GM23248 (cell line): ENCODE measurements at places on chromosomes 3 and 15.

DNA sequence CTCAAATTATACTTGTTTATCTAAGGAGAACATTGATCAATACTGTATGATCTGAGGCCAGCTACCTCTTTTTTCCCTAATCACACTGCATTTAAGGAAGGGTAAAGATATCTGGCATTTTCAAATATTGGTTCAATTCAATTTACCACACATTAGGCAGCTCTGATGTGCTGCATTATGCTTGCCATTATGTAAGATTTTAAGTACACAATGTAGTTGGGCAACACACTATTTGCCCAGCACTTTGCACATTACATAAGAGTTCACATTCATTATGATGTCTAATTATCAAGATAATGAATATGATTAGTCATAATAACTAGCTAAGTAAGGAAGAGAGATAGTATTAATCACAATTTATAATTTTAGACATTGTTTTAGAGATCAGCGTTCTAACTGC, 196.3 kb downstream of the BCHE start:
- no peak for DNase-seq
- no peaks in the 10 kb centered on the region for H3K27me3 ChIP-seq
- H3K4me1 ChIP-seq, result peaks cover 12% of the 10 kb centered on the region
- no peak overlapping the region for H3K4me3 ChIP-seq

DNA sequence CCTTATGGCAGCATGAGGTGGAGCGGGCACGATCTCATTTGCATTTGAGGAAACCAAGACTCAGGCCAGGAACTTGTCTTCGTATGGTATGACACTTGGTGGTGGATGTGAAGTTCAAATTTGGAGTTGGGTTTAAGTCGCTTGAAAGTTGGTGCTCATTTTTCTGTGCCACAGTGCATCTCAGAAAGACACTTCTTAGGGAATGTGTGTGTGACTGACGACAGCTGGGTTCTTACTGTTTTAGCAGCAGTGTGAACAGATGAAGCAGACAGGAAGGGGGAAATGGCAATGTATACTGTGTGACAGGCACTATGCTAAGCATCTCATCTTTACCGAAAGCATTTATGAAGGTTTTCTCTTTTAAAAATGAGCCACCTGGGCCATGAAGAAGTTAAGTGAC, 75.4 kb downstream of the SEC22A start:
- H3K36me3 ChIP-seq, result no peaks in the 10 kb centered on the region
- H3K27me3 ChIP-seq, result no peaks in the 10 kb centered on the region
- no peak overlapping the region for H3K4me3 ChIP-seq
- peaks cover 18% of the 10 kb centered on the region for H3K4me1 ChIP-seq
- no peak for DNase-seq

- peak; percentile 97 for DNase-seq
- H3K4me1 ChIP-seq, result no peaks in the 10 kb centered on the region
- peak within 1 kb of the TSS; percentile 82 for H3K4me3 ChIP-seq
Measured at GRCh38 chr3:129428376-129429079, at the start of gene EFCAB12. EFCAB12 (minus strand) TSS chr3:129428636; CDS start chr3:129428488, 148 bp downstream.

DNA sequence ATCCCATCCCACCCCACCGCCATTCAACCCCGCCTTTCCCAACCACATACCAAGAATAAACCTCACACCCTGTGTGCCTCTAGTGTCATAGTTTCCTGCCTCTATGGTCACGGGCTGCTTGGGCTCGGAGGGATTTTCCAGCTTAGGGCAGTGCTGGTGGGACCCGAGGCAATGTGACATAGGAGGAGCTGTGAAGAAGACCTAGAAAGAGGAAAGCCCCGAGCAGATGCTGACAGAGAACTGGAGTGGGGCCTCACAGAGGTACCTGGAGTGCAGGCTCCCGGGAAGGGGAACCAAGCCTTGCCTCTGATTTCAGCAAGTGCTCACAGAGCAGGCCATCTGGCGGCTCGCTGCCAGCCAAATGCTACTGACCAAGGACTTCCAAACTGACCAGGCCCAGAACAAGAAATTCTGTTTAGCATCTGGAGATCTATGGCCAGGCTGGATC, 27.5 kb downstream of the BHLHE40 start:
- no peak for DNase-seq
- H3K27me3 ChIP-seq, result no peaks in the 10 kb centered on the region
- no peaks in the 10 kb centered on the region for H3K36me3 ChIP-seq
- H3K27ac ChIP-seq, result no peak overlapping the region
- no peak overlapping the region for H3K4me3 ChIP-seq
- peaks cover 12% of the 10 kb centered on the region; the same call in 1 of the 2 replicates for H3K4me1 ChIP-seq

DNA sequence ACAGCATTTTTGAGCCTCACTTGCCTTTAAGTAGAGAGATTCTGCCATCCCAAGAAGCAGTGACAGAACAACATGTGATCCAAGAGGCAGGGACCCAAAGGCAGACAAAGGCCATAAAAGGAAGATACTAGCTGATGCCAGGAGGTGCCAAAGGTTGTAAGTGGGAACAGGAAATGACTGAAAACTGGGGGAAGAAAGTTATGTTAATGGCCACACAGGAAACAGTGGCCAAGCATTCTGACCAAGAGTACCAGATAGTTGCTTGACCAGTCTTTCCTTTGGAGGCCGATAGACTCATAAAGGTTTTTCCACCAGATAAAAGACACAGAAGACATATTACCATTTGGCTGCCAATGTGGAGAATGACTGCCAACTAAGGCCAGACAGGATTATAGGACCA, 274.5 kb upstream of the PEX5L start:
- DNase-seq, result no peak
- no peak overlapping the region for H3K4me3 ChIP-seq
- H3K27me3 ChIP-seq, result no peaks in the 10 kb centered on the region
- no peak overlapping the region for H3K27ac ChIP-seq

DNA sequence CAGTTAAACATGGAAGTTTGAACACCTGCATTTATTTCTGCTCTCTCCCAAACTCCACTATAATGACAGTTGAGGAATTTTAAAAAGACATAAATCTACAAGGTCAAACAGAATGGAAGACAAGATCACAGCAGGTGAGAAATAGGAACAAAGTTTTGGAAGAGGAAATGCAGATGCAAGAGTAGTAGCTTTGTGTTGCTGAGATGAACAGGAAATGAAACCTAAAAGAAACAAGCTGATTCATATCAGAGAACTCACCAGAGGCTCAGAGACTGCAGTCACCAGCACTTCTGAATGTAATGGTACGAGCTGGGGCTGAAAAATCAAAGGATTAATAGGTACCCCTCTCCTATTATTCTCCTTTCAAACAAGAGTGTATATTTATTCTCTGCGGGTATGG, 459.9 kb downstream of the RAP2B start:
- H3K4me1 ChIP-seq, result no peaks in the 10 kb centered on the region
- no peaks in the 10 kb centered on the region for H3K36me3 ChIP-seq
- no peak overlapping the region for H3K4me3 ChIP-seq
- H3K27me3 ChIP-seq, result no peaks in the 10 kb centered on the region
- H3K27ac ChIP-seq, result no peak overlapping the region
- DNase-seq, result no peak

DNA sequence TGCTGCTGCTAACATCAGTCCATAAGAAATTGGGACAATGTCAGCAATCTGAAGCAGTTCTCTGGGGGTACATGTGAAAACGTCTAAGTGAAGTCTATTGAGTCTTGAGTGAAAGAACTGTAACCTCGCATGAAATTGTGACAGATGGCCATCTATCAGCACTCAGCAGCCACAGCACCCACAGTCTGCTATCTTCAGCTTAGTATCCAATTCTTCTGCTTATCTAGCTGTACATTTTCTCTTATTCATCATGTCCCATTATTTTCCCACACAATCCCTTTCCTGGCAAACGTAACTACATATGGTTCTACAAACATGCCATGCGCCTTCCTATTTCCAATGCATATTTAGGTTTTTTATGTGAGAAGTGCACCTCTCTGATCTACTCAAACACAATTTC, 629.7 kb downstream of the NTRK3 start:
- H3K4me3 ChIP-seq, result no peak overlapping the region
- H3K36me3 ChIP-seq, result no peaks in the 10 kb centered on the region
- no peaks in the 10 kb centered on the region for H3K4me1 ChIP-seq
- no peaks in the 10 kb centered on the region; the same call in 1 of the 2 replicates for H3K27me3 ChIP-seq

DNA sequence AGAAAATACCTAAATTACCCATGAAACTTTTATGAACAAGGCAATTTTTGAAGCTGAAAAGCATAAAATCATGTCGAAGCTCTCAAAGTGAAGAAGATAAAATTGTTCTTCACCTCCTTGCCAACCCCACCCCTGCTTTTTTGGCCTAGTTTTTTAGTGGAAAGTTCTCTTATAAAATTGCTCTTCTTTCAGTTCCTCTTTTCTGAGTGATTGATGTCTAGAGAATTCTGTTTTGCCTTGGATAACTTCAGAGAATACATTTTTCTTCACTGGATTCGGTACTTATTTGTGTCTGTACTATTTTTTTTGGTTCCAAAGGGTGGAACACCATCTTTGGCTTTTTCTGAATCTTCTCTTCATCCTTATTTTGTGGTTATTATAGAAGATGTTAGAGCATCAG, 25.0 kb upstream of the PYDC2 start:
- no peaks in the 10 kb centered on the region; the same call in none of the 2 replicates for H3K27me3 ChIP-seq
- H3K4me1 ChIP-seq, result no peaks in the 10 kb centered on the region
- no peaks in the 10 kb centered on the region for H3K36me3 ChIP-seq
- no peak overlapping the region for H3K27ac ChIP-seq

DNA sequence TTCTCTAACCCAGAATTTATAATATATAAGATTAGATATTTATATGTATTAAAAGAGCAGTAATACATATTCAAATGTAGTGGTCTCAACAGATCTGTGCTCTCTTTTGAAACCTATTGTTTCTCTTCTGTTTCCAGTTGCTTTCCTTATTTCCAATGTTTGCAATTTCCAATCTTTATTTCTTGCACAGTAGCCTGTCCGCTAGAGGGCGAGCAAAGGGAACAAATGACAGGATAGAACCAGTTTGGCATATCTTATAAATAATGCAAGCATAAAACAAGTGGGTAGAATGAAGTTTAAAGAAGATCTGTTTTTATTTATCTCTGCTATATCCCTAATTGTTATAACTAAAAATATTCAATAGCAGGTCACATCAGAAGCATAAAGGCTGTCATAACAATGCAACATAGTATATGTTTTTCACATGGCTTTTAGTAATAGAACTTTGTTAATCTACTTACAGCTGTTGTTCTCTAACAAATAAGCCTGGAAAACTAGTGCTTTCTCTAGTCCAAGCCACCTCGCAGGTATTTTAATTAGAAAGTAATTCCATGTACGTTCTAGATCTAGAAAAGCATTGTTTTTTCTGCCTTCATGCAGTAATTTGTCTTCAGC, 15.1 kb upstream of the TCAIM start:
- H3K27me3 ChIP-seq, result no peaks in the 10 kb centered on the region
- H3K4me3 ChIP-seq, result no peak overlapping the region
- no peak overlapping the region for H3K27ac ChIP-seq
- peak; percentile 80 for DNase-seq
- no peaks in the 10 kb centered on the region for H3K36me3 ChIP-seq
- H3K4me1 ChIP-seq, result no peaks in the 10 kb centered on the region

GRCh38 chr15:89346516-89347231, 12.1 kb upstream of the POLG start:
- no peak for DNase-seq
- H3K27ac ChIP-seq, result no peak overlapping the region
- H3K27me3 ChIP-seq, result peaks cover 45% of the 10 kb centered on the region
- H3K4me1 ChIP-seq, result no peaks in the 10 kb centered on the region
- no peaks in the 10 kb centered on the region for H3K36me3 ChIP-seq

GRCh38 chr3:8485141-8485870, 16.3 kb upstream of the LMCD1 start:
- no peaks in the 10 kb centered on the region for H3K27me3 ChIP-seq
- no peaks in the 10 kb centered on the region for H3K36me3 ChIP-seq
- no peak for DNase-seq
- peaks cover 41% of the 10 kb centered on the region for H3K4me1 ChIP-seq

DNA sequence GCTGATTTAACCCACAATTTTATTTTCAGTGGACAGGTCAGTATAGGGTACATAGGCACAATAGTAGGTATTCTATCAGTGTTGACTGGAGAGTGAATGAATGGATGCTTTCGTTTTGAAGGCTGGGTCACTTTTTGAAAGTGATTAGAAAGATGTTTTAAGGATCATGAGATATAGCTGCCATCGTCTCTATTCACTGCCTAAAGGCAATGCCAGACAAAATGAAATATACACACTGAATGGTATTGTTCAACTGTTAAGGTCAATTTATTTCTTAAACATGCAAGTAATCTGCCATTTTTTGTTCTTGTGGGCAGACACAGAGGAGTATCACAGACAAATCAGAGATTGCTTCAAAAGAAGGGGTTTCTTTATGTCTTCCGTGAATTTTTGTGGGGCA, 395.3 kb downstream of the VGLL3 start:
- no peak overlapping the region for H3K4me3 ChIP-seq
- H3K27me3 ChIP-seq, result no peaks in the 10 kb centered on the region
- H3K4me1 ChIP-seq, result no peaks in the 10 kb centered on the region
- H3K27ac ChIP-seq, result no peak overlapping the region
- DNase-seq, result no peak

- no peak overlapping the region for H3K27ac ChIP-seq
- H3K36me3 ChIP-seq, result no peaks in the 10 kb centered on the region
- H3K4me1 ChIP-seq, result no peaks in the 10 kb centered on the region
- peak; percentile 35 for DNase-seq
Measured at GRCh38 chr15:76340803-76341365, 4.3 kb downstream of the ISL2 start.

- DNase-seq, result no peak
- H3K4me1 ChIP-seq, result 0 out of 2 replicates have a peak, but pooled peaks cover 3% of the 10 kb centered on the region
- no peak overlapping the region for H3K4me3 ChIP-seq
- peaks cover 35% of the 10 kb centered on the region; the same call in 1 of the 2 replicates for H3K27me3 ChIP-seq
Measured at GRCh38 chr3:88996691-88997090, 110.7 kb upstream of the EPHA3 start.

GRCh38 chr3:194577986-194578905, 55.0 kb downstream of the TMEM44 start:
- H3K36me3 ChIP-seq, result no peaks in the 10 kb centered on the region
- no peaks in the 10 kb centered on the region for H3K27me3 ChIP-seq
- no peak overlapping the region for H3K4me3 ChIP-seq
- DNase-seq, result peak; percentile 96

DNA sequence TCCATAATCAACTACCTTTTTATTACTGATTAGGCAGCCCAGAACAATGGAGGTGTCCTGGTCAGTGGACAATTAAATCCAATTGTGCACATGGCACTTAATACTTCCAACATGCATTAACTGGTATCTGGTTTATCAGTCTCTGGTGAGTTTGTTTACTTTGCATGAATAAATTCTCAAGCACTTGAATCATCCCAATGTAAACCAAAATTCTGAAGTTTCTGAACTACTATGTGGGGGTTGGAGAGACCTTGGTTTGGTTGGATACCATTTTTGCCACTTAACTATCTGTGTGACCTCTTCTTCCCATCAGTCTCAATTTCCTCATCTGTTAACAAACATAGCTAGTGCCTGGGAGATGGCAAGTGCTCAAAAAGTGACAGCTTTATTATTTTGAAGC, 70.5 kb upstream of the MAP4 start:
- peak overlapping the region; percentile 96 for H3K4me3 ChIP-seq
- H3K27me3 ChIP-seq, result no peaks in the 10 kb centered on the region
- peaks cover 4% of the 10 kb centered on the region; the same call in 1 of the 2 replicates for H3K36me3 ChIP-seq
- peak; percentile 69 for DNase-seq

DNA sequence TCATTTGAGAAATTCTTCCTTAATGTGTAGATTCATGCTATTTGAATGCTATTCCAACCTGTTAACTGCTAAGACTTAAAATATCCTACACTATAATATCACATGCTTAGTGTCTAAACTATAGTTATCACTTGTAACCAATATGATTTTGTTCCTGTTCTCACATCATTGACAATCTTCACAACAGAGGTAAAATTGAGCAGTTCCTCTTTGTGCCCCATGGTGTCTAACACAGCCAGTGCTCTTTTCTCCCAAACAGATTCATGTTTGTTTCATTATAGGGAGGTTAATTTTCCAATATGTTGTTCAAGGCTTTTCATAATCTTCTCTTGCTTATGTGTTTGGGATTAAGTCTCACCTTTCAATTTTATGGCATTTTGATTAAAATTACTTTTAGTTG, 591.1 kb downstream of the ZPLD1 start:
- no peak for DNase-seq
- no peaks in the 10 kb centered on the region for H3K4me1 ChIP-seq
- no peak overlapping the region for H3K4me3 ChIP-seq
- no peaks in the 10 kb centered on the region for H3K27me3 ChIP-seq
- no peak overlapping the region for H3K27ac ChIP-seq
- no peaks in the 10 kb centered on the region for H3K36me3 ChIP-seq
